OCI-LY7 (cell line): ENCODE measurements at places on chromosomes 5 and 9.

GRCh38 chr5:136853971-136854370, 488.6 kb upstream of the TRPC7 start:
- no peak for DNase-seq

DNA sequence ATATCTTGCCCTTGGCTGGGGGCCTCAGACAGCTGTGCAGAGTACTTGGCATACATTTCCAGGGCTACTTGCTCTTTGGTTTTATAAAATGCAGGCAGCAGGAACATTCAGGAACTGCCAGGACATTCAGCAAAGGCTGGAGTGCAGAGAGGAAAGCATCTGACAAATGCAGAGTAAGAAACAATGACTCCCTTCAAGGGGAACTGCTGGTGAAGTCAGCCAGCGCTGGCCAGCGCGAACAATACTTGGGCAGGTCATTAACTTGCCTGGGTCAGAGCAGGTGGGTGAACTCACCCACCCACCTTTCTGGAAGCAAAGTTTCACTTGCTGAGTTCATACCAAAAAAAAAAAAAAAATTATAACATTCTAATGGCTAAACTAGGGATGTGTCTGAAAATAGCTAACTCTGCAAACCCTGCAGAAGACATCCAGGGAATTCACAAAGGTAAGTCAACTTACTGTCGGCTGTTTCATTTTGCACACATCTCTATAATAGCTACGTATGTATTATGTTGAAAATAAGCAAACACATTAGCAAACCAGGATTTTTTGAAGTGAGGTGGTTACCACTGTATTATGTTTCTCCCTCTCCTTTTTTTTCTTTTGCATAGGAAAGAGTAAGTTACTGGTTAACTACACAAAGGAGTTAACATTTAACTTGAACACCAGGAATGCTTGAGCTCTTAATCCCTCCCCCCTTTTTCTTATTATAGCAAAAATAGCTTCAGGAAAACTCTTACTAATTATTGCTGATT, 152.2 kb downstream of the GLIS3 start:
- no peak for DNase-seq

- no peak for DNase-seq
These were observed 56.8 kb downstream of the NIPAL4 start for GRCh38 chr5:157516626-157517325.

- no peak for DNase-seq
These were observed 42.9 kb downstream of the PDCD1LG2 start for GRCh38 chr9:5553211-5553610.

DNA sequence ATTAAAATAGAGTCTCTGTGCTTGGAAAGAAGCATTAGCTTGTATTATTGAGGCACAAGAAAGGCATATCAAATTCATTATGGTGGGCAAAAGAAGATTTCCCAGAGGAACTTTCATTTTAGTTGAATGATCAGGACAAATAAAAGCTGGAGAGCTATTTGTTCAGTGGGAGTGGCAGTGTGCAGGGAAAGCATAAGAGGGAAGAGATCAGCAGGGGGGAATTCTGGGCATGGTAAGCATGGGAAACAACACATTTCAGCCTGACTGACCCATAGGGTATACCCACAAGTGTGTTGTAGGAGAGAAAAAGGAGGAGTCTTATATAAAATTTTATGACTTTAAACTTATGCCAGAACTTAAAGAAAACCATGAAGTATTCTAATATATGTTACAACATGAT, 167.7 kb upstream of the RASA1 start:
- DNase-seq: no peak

- DNase-seq: no peak
These were observed 5.8 kb downstream of the USP20 start for GRCh38 chr9:129841071-129841470.

DNA sequence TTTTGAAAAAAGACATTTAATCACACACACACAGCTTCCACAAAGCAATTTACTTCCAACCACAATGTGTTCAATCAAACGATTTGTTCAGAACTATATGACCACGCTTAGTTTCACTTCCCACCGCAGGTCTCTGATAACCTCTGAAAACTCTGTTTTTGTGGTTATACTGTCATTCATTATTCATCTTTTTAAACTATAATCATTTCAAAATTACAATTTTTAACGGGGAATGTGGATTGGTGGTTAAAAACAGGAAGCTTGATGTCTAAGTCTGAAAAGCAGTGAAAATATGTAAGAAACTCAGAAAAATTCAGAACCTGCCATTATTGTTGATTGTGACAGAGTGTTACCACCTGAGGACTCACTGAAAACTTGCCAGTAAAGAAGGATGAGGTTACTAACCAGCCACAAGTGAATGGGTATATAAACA, 12.7 kb upstream of the TMEM174 start:
- DNase-seq: peak; percentile 79

GRCh38 chr5:172545291-172545801, 91.0 kb upstream of the SH3PXD2B start:
- no peak for DNase-seq

DNA sequence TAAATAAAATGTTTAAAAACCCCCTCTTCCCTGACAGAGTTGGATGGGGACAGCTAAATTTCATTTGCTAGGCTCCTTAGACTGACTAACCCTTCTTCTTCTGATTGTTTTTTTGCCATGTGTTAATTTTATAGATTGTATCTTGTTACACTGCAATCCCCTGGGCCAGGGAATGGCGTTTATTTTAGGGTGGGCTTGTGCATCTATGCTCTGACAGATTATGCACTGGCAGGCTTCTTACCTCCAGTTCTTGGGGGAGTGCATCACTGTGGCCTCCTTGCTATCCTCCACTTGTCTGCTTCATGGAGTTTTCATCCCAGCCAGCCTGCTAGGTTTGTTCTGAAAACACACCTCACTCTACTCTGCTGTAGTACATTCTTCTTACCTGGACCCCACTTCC, 159.8 kb downstream of the DROSHA start:
- DNase-seq: no peak

- no peak for DNase-seq
These were observed 32.2 kb downstream of the TGFBI start for GRCh38 chr5:136060963-136061362.

GRCh38 chr5:14364576-14365472, 216.8 kb upstream of the OTULINL start:
- peak; percentile 60 for DNase-seq

GRCh38 chr9:86402591-86402990, 48.4 kb upstream of the TUT7 start:
- no peak for DNase-seq

GRCh38 chr9:90880669-90881068, 79.0 kb downstream of the SYK start:
- peak; percentile 85 for DNase-seq

DNA sequence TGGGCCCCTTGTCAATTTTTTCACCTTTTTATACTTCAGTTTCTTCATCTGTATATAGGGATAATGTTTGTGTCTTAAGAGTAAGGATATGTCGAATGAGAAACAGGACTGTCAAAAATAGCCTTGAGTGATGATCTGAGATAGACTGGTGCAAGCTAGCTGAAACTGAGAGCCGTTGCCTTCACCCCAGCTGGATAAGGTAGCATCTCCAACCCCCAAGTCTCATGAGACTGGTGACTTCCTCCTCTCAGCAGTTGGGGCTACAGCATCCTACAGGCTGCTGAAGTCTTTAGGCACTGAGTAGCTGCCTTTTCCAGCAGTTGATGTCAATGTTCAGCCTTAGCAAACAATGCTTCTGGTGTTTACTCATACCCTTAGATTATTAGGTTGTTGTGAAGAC, 330.2 kb downstream of the OSTF1 start:
- peak; percentile 64 for DNase-seq

DNA sequence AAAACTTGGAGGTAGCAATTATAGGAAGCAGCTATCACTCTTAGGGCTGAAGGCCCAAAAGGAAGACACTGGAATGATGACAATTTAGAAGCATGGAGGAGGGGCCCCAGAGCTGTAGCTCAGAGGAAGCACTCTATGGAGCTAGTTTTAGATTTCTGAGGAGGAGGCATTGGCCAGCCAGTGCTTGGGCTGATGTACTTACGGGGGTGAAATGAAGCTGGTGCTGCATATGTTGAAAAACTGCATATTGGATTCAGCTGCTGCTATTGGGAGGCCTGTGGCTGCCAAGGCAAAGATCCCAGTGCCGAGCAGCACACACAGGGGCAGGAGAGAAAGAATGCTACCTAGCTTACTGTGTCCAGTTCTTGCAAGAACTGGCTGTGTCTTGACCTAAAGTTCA, 53.9 kb upstream of the HMHB1 start:
- DNase-seq: no peak

DNA sequence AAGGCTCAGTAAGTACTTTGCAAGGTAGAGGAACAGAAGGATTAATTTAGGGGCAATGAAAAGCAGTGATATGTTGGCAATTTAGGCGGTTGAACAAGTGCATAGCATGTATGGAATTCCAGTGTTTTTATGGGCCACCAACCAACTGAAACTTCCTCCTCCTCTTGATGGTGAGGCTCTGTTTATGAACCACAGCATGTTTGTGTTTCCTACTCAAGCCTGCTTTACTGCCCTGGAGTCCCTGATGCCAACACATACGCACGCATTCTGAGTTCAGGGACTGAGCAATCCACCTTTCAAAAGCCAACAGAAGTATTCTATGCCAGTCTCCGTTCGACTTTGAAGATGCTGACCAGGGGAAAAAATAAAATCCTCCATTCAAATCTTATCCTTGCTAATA, 417.5 kb downstream of the EFNA5 start:
- no peak for DNase-seq

DNA sequence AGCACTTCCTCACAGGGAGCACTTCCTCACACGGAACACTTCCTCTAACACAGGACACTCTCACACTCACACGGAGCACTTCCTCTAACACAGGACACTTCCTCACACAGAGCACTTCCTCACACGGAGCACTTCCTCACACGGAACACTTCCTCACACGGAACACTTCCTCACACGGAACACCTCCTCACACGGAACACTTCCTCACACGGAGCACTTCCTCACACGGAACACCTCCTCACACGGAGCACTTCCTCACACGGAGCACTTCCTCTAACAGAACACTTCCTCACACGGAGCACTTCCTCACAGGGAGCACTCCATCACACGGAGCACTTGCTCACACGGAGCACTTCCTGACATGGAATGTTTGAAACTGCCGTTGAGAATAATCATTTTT, 13.4 kb downstream of the POMT1 start:
- DNase-seq: no peak

DNA sequence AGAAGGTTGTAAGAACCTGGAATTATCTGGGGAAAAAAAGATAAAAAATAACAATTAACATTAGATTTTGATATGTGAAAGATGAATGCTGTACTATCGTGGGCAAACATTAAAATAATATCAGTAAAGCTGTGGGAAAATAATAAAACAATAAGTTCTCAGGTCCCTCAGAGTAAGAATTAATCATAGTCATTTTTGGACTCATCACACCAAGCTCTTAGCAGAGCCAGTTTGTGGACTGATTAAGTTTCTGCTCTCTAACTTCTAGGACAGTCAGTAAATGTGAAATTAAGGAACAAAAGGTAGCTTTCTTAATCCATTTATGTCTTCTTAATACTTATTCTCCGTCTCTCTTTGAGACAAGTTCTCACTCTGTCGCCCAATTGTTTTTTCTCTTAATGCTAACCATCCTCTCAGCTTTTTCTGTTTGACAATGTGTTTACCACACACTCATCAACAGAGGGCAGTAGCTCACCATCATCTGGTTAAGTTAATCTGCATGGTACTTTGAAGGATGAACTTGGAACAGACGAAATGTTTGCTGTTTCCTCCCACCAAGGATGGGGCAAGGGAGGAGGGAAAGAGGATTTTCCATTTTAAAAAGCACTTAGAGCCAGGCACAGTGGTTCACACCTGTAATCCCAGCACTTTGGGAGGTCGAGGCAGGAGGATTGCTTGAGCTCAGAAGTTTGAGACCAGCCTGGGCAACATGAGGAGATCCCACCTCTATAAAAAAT, 5.3 kb upstream of the ACO1 start:
- peak; percentile 85 for DNase-seq

GRCh38 chr9:133460405-133461175, 812 bp downstream of the CACFD1 start:
- DNase-seq: peak; percentile 91

GRCh38 chr9:75739884-75740611, 150.4 kb upstream of the PCSK5 start:
- no peak for DNase-seq

DNA sequence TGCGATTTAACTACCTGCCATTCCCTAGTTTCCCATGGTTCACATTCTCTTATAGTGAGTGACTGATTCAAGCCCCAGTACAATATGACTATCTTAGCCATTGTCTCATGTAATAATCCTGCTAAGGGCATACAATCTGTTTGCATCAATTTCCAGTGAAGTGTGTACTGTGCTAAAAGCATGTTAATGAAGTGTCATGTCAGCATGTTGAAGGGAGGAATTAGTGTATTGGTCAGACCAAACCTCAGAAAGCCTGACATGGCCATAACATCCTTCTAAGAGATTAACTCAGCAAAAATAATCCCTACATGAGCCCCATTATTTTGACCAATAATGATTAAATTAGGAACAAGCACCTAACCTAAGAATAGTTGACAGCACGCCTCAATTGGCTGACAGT, 442.4 kb downstream of the ENC1 start:
- no peak for DNase-seq

DNA sequence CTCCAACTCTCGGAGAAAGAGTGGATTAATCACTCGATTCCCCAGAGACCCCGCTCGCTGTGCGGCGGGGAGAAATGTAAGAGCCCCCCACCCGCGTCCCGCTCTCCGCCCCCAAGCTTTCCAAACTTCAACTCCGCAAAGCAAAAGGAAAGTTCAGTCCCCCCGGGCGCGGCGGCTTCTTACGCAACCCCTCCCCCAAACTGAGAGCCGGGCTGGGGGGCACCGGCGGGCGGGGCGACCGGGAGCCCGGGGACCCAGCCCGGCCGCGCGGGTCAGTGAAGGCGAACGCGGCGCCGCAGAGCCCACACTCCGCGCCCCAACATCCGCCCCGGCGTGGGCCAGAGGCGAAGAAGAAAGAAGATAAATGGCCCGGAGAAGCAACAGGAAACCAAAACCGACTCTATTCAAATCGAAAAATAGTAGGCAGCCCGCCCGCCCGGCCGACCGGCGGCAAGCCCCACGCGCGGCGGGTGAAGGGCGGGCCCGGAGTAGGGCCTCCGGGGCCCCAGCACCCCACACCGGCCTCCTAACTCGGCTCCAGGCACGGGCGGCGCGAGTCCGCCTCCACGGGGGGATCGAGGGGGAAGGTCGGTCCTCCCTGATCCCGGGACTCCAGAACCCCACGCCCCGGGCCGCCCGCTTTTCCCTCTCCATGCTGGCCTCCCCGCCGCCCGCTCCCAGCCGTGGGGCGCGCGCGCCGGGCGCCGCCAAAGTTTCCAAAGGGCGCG, 720 bp downstream of the NOTCH1 start:
- peak; percentile 70 for DNase-seq

GRCh38 chr5:37742111-37742510, 97.7 kb downstream of the GDNF start:
- DNase-seq: no peak

- DNase-seq: no peak
These were observed 156.0 kb downstream of the SEC61B start for GRCh38 chr9:99377790-99378775.
